ENCODE measurements at places on chromosomes 11 and 22. TPM values are rescaled to one million over a fixed set of nuclear protein-coding genes. Genes with fewer than 3 reads are reported as not detected.

The ANO9 gene
- not detected for total RNA-seq

The OR51B2 gene
- not detected for total RNA-seq

The HBB gene
- total RNA-seq, result 3,814 TPM

The RTN4RL2 gene
- not detected for total RNA-seq

The PRDX5 gene
- total RNA-seq, result 144 TPM

The PATE4 gene
- not detected for total RNA-seq

The MGAT3 gene
- total RNA-seq, result 2.1 TPM

The PTGDR2 gene
- 0.52 TPM for total RNA-seq
